ENCODE measurements at places on chromosomes 5 and 9.

DNA sequence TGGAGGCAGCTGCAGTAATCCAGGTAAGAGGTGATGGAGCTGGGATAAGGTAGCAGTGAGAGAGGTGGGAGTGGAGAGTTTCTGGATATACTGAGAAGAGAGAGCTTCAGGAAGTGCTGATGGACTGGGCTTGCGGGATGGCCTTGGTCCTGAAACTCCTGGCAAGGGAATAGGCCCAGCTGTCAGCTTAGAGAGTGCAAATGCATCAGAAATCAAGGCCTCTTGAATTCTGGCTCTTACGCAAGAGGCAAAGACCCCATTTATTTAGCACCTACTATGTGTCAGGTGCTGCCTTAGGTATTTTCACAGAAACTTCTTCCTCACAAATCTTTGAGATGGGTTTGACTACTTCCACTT is 227.2 kb upstream of the MAP3K1 start:
- no peak for DNase-seq

DNA sequence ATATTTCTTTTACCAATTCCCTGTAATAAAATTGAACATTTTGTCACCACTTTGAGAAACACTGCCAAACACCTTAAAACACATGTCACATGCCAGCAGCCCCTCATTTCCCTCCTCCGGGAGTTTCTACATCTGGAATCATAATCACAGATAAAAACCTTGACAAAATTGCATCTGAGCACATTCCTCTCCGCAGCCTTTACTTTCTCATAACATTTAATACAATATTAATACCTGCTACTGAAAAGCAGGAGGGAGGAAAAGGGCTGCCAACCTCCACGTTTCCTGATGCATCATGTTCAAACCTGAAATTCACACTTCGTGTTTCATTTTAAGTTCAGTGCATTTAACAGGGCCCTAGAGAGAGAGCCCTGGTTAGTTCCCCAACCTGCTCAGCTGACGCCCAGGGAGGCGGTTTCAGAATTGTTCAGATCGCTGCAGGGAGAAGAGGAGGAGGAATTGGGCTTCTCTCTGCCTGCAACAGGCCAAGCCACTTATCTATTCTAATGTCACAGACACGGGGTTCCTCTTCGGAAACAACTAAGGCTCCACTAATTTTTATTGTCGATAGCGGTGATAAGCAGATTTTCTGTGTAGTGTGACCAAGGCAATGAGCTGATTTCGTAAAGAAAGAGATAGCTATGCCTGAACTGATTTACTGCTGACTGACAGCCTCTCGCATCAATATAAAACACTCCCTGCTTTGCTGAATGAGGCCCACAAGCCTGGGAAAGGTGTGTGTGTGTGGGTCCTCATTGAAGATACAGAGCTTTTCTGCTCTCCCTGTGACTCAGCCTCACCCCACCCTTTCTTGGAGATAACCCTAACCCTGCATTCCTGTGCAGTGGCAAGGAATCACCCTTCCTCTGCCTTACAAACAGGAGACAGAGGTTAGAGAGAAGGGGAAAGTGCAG is 4.9 kb upstream of the LHX2 start:
- DNase-seq, result no peak

GRCh38 chr5:112417931-112418658 is 982 bp downstream of the EPB41L4A start:
- DNase-seq, result peak; percentile 43

DNA sequence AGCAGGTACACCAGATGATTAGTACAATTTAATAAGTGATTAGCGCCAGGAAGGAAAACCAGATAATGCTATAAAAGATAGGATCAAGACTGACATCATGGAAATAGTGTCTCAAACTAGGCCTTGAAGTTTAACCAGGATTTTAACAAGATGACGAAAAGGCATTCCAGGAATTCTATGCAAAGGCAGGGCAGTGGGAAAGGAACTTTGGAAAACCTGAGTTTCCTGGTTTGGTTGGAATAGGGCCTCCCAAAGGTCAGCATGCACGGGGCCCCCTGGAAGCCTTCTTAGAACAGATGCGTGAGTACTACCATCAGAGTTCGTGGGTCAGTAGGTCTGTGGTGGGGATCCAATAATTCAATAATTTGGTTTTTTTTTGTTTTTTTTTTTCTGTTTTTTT is 935.2 kb upstream of the DMAC1 start:
- DNase-seq, result no peak

DNA sequence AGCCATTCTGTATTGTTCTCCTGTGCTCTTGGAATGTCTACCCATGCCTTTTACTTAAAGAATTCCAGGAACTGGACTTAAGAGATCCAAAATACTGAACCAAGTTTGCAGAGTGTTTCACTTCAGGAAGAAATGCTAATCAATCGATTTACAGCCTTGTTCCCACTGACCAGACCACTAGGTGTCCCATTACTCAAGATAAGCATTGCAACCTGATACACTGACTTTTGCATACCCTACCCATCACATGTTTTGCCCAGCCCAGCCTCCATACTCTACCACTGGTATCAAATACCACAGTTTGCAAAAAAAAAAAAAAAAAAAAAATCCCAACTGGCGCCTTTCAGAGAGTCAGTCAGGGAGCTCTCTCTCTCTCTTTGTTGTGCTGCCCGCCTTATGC is 550.8 kb downstream of the CDH9 start:
- DNase-seq, result no peak

Data from hematopoietic multipotent progenitor cell treated with erythropoietin and hydrocortisone succinate and interleukin-3 and kit ligand, for 17 days (in vitro differentiated cells).